ENCODE measurements at places on chromosomes 12 and 14.

GRCh38 chr14:48874711-48875110 lies 711.5 kb downstream of the RPS29 start:
- no peaks in the 10 kb centered on the region for H3K27me3 ChIP-seq
- DNase-seq: no peak
- H3K27ac ChIP-seq: no peak overlapping the region

DNA sequence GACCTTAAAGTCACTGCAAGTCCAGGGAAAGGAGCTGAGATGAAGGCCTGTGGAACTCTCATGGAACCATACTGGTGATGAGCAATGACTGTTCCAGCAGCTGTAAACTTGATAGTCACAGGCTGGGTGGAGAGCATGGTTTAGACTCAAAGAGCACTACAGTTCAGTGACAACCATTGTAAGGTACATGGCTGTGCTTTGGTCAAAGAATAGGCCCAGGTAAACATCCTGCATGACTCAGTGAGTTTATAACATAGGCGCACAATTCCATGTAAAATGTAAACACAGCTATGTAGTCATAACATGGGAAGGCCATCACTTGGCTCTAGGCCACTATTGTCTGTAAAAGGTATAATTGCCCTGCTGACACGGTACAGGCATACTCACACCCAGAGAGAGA lies 119.3 kb upstream of the FSCB start:
- H3K27me3 ChIP-seq: no peaks in the 10 kb centered on the region
- H3K36me3 ChIP-seq: no peaks in the 10 kb centered on the region
- DNase-seq: no peak
- no peak overlapping the region for H3K27ac ChIP-seq

- H3K36me3 ChIP-seq: peaks cover 19% of the 10 kb centered on the region
- peaks cover 78% of the 10 kb centered on the region for H3K4me1 ChIP-seq
- H3K4me3 ChIP-seq: no peak overlapping the region
- H3K27ac ChIP-seq: no peak overlapping the region
Observed at GRCh38 chr12:2453761-2454090, 341.0 kb upstream of the FKBP4 start.

- H3K27me3 ChIP-seq: peaks cover 89% of the 10 kb centered on the region
- peaks cover 38% of the 10 kb centered on the region for H3K4me1 ChIP-seq
- no peak overlapping the region for H3K27ac ChIP-seq
- H3K36me3 ChIP-seq: no peaks in the 10 kb centered on the region
- peak overlapping the region; percentile 73 for H3K4me3 ChIP-seq
- no peak for DNase-seq
Observed at GRCh38 chr12:65822732-65823512, 1.4 kb upstream of the HMGA2 start.

DNA sequence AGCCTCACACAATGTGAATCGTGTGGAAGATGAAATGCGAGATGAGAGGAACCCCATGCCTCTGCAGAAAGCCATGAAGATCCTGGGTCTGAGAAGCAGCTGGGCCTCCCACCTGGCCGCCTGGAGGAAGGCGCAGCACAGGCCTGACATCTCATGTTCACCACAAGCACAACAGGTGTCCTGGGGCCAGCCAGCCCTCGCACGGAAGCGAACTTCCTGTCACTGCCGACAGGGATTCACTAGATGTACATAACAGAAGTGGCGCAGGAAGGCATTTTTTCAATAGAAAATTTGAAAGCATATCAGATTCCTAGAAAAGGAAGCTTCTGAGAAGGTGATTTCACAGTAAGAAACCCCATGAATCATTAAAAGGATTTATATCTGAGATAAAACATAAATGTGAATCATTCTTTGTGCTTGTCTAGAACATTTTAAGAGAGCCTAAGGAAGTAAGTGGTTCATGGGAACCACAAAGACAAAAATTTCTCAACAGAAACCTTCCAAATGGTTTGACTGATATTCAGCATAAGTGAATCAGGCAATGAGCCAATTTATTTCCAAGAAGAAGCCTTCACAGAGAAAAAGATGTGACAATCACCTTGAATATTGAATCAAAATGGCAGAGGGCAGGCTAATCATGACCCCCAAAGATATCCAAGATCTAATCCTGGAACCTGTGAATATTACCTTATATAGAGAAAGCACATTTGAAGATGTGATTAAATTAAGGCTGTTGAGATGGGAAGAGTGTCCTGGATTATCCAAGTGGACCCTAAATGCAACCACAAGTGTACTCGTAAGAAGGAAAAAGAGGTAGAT lies 311.9 kb downstream of the DUSP6 start:
- no peak overlapping the region for H3K4me3 ChIP-seq
- no peak overlapping the region for H3K27ac ChIP-seq
- H3K4me1 ChIP-seq: no peaks in the 10 kb centered on the region
- DNase-seq: no peak
- H3K36me3 ChIP-seq: no peaks in the 10 kb centered on the region

DNA sequence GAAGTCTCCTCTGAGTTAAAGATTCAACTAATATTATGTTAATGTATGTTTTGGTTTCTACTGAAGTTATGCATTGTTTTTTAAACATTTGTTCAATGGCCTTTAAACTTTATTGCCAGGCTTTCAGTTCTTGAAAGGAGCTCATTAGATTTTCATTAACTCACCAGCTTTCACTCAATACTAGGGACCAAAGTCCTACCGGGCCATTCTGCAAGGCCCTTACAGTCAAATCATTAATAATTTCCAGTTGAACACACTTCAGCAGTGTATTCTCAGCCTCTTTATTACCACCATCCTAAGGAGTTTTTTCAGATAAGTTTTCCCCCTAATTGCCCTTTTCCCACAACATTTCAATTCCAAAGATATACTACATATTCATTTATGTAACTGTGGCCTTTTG lies 409.2 kb downstream of the DIO2 start:
- H3K4me3 ChIP-seq: no peak overlapping the region
- no peaks in the 10 kb centered on the region for H3K27me3 ChIP-seq
- DNase-seq: no peak
- H3K36me3 ChIP-seq: no peaks in the 10 kb centered on the region
- no peaks in the 10 kb centered on the region for H3K4me1 ChIP-seq

- H3K27ac ChIP-seq: peak overlapping the region; percentile 39
- no peak overlapping the region for H3K4me3 ChIP-seq
- DNase-seq: no peak
- H3K4me1 ChIP-seq: no peaks in the 10 kb centered on the region
Observed at GRCh38 chr12:68480526-68480925, 130.2 kb upstream of the RAP1B start.

DNA sequence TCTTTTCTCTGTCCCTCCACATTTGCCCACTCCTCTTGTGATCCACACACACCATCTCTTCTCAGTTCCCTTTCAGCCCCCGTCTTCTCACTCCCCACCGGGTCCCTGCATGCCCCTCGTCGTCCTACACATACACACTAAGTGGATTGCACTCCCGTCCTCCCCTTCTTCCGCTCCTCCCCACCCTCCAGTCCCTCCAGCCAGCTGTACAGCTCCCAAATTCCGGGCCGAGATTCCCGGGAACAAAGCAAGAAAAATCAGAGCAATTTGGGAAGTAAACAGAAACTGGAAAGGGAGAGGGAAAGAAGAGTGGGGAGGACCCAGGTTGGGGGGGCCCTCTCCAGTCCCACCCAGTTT lies 282 bp upstream of the IGFBP6 start:
- peak; percentile 49 for DNase-seq
- H3K4me1 ChIP-seq: peaks cover 43% of the 10 kb centered on the region
- H3K27ac ChIP-seq: peak overlapping the region; percentile 95
- peaks cover 17% of the 10 kb centered on the region for H3K36me3 ChIP-seq
- no peaks in the 10 kb centered on the region for H3K27me3 ChIP-seq

- H3K4me3 ChIP-seq: no peak overlapping the region
- H3K27me3 ChIP-seq: no peaks in the 10 kb centered on the region
- no peaks in the 10 kb centered on the region for H3K36me3 ChIP-seq
- peaks cover 97% of the 10 kb centered on the region for H3K4me1 ChIP-seq
Observed at GRCh38 chr12:20442322-20442721, 74.0 kb downstream of the PDE3A start.

- peak overlapping the region; percentile 62 for H3K27ac ChIP-seq
- H3K4me1 ChIP-seq: peaks cover 39% of the 10 kb centered on the region
- H3K27me3 ChIP-seq: no peaks in the 10 kb centered on the region
- no peak overlapping the region for H3K4me3 ChIP-seq
Observed at GRCh38 chr12:88310069-88310468, 168.0 kb downstream of the TMTC3 start.

DNA sequence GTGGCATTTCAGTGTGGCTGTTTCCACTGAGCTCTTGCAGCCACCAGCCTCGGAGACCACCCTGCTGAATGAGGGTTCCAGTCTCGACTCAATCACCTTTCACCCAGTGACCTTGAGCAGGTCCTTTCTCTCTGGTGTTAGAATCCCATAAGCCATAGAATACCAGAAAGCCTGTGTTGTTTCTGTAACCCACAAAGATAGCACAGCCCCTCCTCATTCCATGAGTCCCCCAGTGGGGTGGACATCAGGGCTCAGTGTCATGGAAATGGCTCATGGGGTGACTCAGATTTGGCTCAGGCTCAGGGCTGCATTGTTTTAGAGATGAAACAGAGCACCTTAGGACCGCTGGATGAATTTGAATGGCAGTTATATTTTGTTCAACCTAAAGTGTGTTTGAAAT lies 171.5 kb downstream of the PTPN11 start:
- H3K4me1 ChIP-seq: no peaks in the 10 kb centered on the region
- H3K27ac ChIP-seq: no peak overlapping the region
- DNase-seq: no peak

- H3K27me3 ChIP-seq: no peaks in the 10 kb centered on the region
- no peak overlapping the region for H3K27ac ChIP-seq
- H3K4me3 ChIP-seq: no peak overlapping the region
- H3K4me1 ChIP-seq: no peaks in the 10 kb centered on the region
Observed at GRCh38 chr12:47473091-47473490, 232.7 kb downstream of the RPAP3 start.

- H3K27ac ChIP-seq: no peak overlapping the region
- no peaks in the 10 kb centered on the region for H3K4me1 ChIP-seq
- H3K27me3 ChIP-seq: peaks cover 35% of the 10 kb centered on the region
Observed at GRCh38 chr12:126107659-126108058, 1042.4 kb downstream of the AACS start.

GRCh38 chr14:71694591-71695530 lies 237.4 kb upstream of the RGS6 start:
- no peak for DNase-seq
- peaks cover 5% of the 10 kb centered on the region for H3K36me3 ChIP-seq
- H3K4me3 ChIP-seq: no peak overlapping the region

DNA sequence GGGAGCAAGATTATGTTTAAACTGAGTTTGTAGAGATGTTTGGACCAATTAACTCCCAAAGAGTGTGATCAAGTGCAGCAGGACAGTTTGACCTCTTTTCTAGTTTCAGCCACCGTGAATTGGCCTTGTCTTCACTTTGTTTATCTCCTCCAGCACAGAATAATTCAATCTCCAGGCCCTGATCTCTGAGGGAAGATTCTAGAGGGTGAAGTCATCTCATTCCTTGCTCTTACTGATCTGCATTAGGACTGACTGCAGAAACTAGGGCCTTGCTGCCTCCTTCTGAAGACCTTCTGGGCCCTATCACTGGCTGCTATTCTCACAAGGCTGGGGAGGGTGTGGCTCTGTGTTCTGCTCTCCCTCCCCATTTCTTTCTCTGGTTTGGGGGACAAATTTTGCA lies 29.4 kb downstream of the C12orf75 start:
- H3K4me3 ChIP-seq: no peak overlapping the region
- no peak for DNase-seq
- no peaks in the 10 kb centered on the region for H3K4me1 ChIP-seq
- no peak overlapping the region for H3K27ac ChIP-seq
- no peaks in the 10 kb centered on the region for H3K36me3 ChIP-seq
- H3K27me3 ChIP-seq: no peaks in the 10 kb centered on the region

DNA sequence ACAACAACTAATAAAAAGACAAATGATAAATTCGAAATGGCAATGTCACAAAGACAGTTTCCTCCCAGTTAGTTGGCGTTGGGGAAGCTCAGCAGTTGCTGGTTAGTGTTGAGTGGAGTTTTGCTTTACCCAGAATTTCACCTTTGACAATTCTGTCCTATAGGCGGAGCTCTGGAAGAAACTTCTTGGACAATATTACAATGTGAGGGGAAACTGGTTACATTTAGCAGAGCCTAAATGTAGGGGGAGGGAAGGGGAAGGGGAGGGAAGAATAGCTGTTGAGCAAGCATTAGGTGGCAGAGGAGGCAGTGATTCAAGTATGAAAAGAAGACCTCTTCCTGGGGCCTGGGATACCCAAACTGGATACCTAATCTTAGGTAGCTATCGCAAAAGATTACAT lies 51.4 kb downstream of the BDKRB1 start:
- DNase-seq: no peak
- no peak overlapping the region for H3K4me3 ChIP-seq
- no peaks in the 10 kb centered on the region for H3K4me1 ChIP-seq
- no peaks in the 10 kb centered on the region for H3K27me3 ChIP-seq
- H3K36me3 ChIP-seq: peaks cover 96% of the 10 kb centered on the region

GRCh38 chr12:85642808-85643207 lies 193.4 kb downstream of the RASSF9 start:
- H3K27me3 ChIP-seq: no peaks in the 10 kb centered on the region
- no peak for DNase-seq
- no peaks in the 10 kb centered on the region for H3K4me1 ChIP-seq
- H3K4me3 ChIP-seq: no peak overlapping the region
- no peak overlapping the region for H3K27ac ChIP-seq
- H3K36me3 ChIP-seq: no peaks in the 10 kb centered on the region

- H3K27ac ChIP-seq: no peak overlapping the region
- DNase-seq: no peak
- no peaks in the 10 kb centered on the region for H3K27me3 ChIP-seq
- H3K4me3 ChIP-seq: no peak overlapping the region
Observed at GRCh38 chr12:60863421-60863820, 1267.6 kb downstream of the SLC16A7 start.
